ENCODE measurements at places on chromosomes 5 and 9. TPM values are rescaled to one million over a fixed set of nuclear protein-coding genes. Genes with fewer than 3 reads are reported as not detected.

- no peak for DNase-seq
These were observed 39.4 kb downstream of the LYRM7 start for GRCh38 chr5:131210151-131210510.

DNA sequence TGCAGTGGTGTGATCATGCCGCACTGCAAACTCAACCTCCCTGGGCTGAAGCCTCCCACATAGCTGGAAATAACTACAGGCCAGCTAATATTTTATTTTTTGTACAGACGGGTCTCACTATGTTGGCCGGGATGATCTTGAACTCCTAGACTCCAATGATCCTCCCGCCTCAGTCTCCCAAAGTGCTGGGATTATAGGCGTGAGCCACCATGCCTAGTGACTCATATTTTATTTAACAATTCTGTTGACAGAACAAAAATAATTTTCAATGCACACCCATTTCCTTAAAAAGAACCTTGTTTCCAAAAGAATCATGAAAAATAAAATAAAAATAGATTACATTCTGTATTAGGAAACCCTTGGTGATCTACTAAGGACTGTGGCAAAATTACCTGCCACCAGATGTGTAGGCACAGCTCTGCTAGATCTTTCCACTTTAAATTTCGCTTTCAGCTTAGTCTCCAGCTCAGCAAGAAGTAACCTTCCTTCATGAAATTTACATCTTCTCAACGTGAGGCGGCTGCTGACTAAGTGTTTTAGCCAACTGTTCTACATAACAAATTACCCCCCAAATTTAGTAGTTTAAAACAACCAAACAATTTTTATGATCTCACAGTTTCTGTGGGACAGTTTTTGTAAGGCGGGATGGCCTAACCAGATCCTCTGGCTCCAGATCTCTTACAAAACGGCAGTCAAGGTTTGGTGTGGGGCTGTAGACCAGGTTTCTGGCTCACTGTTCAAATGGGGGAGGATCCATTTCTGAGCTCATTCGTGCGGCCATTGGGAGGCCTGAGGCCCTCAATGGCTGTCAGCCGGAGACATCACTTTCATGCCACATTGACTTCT is 32.6 kb upstream of the GOLPH3 start:
- DNase-seq, result no peak

- no peak for DNase-seq
These were observed 44.0 kb downstream of the VAV2 start for GRCh38 chr9:133948131-133948530.

DNA sequence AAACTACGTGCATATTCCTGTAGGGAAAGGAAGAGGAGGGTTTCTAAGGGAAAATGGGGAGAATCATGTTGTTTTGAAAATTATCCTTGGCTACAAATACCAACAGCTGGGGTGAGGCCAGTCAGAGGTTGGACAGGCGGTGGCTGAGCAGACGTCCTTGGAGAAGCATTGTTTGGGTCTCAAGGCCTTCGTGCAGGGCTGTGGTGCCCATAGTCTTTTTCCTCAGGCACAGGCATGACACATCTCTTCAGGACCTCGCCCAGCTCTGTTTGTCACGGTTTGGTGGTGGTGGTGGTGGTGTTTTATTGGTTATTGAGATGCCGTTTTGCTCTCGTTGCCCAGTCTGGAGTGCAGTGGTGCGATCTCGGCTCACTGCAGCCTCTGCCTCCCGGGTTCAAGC is 27.8 kb upstream of the EGFL7 start:
- no peak for DNase-seq

CMBL gene
- not detected for total RNA-seq

DNA sequence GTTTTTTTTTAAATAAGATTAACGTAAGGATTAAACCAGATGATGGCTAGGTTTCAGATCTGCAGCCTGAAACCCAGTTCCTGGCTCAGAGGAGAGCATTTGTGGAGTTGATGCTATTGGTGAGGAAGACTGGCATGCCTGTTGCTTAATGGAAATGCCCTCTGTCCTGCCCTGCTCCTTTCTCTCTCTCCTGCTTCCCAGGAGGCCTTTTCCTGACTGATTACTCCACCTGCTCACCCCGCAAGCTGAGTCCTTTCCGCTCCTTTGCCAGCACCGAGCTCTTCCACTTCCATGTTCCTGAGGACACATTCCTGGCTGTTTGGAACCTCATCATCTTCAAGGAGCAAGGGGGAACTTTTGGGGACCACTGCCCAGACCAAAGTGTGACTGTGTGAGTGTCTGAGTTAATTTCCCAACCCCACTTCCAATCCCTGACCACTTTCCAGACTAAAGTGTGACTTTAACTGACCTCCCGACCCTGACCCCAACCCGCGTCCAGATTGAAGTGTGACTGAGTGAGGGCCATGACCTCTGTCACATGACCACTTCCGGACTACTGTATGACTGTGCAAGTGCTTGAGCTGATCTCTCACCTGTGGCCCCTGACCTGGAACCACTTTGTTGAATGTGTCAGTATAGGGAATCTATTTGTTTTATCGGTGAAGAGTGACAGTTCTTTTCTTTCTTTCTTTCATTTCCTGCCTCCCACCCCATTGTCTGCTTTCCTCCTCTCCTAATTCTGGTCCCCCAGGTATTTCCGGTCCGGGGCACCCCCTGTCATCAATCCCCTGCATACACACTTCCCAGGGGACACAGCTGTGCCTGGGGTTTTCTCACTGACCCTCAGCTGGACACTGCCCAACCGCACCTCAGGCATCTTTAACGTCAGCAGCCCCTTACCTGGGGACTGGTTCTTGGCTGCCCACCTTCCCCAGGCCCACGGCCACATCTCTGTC is 5.5 kb downstream of the TMEM8B start:
- DNase-seq, result no peak

ACOT12 gene
- not detected for total RNA-seq

GRCh38 chr9:107226421-107226820 is 56.7 kb upstream of the RAD23B start:
- no peak for DNase-seq

GRCh38 chr9:120383611-120383998 is 196.4 kb downstream of the CDK5RAP2 start:
- no peak for DNase-seq

DNA sequence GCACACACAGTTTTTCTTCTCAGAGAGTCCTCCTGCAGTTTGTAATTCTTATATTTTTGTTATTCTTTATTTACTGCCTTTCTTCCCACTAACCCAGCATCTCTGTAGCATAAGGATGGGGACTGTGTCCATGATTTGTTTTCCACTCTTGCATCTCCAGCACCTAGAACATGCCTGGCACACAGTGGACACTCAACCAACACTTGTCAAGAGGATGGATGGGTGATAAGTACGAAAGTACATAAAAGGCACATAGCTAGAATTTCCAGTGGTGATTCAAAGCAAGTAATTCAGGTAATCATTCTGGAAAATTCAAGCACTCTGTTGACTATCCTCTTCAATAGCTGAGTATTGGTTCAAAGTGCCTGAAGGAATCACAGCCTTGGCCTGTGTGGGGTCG is 60.2 kb upstream of the TRIO start:
- no peak for DNase-seq

GRCh38 chr9:85944672-85945071 is 3.7 kb downstream of the NAA35 start:
- DNase-seq, result no peak

- no peak for DNase-seq
These were observed 471.4 kb downstream of the DMRT2 start for GRCh38 chr9:1521547-1521946.

Data from CD8-positive, alpha-beta T cell (primary cell).